Prostate gland (tissue), 2 donors: ENCODE measurements at places on chromosomes 6 and 20.
A peak's percentile ranks its signal among the peaks of the same experiment; 100 is the strongest.

GRCh38 chr6:31927242-31927862 is at the start of gene C2:
Gene C2, plus strand, starts transcription at chr6:31927717. Its CDS starts 36 bp downstream, at chr6:31927753.
- no peak for DNase-seq

- DNase-seq: no peak
Measured at GRCh38 chr6:121764493-121764892, 329.0 kb downstream of the GJA1 start.

GRCh38 chr6:144234399-144234798 is 50.7 kb upstream of the UTRN start:
- DNase-seq: no peak

GRCh38 chr6:75693534-75693933 is 55.5 kb upstream of the MYO6 start:
- no peak for DNase-seq

GRCh38 chr6:105345506-105345905 is 57.4 kb downstream of the PREP start:
- DNase-seq: no peak

DNA sequence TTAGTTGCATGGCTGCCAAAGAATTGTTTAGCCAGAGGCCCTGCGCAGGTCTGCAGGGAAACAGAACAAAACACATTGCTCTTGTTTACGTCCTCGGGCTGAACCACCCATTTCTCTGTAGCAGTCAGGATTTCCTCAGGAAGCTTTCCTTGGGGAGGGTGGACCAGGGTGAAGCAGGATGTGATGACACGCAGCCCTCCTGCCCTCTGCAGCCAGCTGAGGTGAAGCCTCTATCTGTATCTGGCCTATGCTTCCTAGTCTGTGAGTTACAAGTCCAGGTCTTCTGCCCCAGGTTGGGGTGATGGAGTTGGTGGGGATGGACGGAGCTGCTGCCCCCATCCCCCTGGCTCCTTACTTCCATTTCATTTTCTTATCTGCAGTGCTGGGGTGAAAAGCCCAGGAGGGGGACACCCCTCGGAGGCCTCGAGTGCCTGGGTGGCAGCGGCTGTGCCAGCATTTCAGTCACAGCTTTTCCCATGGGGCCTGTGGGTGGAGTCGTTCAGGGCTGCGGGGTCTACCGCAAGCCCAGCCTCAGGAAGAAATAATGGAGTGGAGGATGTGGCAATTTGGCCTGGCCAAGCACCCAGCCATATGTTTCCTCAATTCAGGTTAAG is 24.9 kb downstream of the SASH1 start:
- DNase-seq: peak; percentile 24

- DNase-seq: no peak
Measured at GRCh38 chr6:11824986-11825385, 46.4 kb upstream of the ADTRP start.

DNA sequence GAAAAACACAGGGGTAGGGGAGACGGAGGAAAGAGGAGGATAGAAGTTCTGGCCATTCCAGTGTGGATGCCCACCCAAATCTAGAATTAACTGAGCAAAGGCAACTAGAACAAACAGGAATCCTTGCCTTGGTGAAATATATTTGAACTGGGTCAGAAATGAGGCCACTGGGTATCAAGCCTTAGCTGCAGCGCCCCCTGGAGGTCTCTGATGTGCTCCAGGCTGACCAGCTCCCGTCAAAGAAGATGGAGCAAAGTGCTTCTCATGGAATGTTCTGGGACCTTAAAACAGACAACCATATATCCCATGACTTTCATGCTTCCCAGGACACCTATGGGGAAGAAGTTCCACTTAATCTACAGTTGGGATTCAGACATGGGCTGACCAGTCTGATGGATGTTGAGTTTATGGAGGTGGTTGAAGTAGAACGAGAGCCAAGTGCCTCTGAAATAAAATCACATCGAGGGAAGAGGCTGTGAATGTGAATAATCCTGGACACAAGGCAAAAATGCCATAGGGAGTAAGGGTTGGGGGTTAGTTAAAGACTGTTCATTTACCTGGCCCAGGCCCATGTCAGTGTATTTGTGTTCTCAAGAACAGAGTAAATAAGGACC is 50.4 kb downstream of the HLA-DPB1 start:
- peak; percentile 52 for DNase-seq

DNA sequence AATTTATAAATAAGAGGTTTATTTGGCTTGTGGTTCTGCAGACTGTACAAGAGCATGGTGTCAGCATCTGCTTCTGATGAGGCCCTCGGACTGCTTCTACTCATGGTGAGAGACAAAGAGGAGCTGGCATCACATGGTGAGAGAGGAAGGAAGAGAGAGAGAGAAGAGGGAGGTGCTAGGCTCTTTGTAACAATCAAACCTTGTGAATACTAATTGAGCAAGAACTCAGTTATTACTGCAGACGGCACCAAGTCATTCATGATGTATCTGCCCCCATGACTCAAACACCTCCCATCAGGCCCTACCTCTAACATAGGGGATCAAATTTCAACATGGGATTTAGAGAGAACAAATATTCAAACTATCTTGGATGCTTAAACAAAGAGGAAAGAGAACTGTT is 6.3 kb upstream of the SIRPG start:
- no peak for DNase-seq

- DNase-seq: no peak
Measured at GRCh38 chr6:79543886-79544285, 6.7 kb upstream of the LCA5 start.

- no peak for DNase-seq
Measured at GRCh38 chr6:89172131-89172530, 26.3 kb downstream of the PM20D2 start.

- no peak for DNase-seq
Measured at GRCh38 chr6:139602577-139602976, 228.1 kb upstream of the CITED2 start.
